Kasumi-1 (cell line): ENCODE measurements at places on chromosomes 1 and 21.

- DNase-seq, result peak; percentile 45
Measured at GRCh38 chr1:29736582-29737188, 500.4 kb downstream of the PTPRU start.

DNA sequence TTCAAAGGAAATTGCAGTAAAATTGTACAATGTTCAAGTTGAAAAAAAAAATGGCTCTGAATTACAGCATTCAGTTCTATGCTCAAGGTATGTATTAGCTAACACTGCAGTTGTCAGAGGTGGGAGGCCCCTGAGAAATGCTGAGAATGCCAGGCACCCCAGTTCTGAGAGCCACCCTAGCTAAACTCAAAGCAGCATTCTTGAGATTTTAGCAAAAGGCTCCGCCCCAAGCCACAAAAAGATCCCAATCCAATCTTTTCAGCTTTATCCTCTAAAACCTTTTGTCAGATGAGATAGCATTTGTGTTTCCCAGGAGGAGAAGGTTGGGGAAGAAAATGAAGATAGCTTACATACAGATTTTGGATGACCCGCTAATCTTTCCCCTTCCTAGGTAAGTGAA lies 68.8 kb downstream of the SMYD2 start:
- DNase-seq, result no peak

GRCh38 chr1:101313356-101313755 lies 76.5 kb downstream of the S1PR1 start:
- DNase-seq, result no peak

- DNase-seq, result peak; percentile 81
Measured at GRCh38 chr1:211613108-211613947, 34.4 kb upstream of the SLC30A1 start.

GRCh38 chr1:85149805-85150204 lies 51.0 kb downstream of the SYDE2 start:
- no peak for DNase-seq

DNA sequence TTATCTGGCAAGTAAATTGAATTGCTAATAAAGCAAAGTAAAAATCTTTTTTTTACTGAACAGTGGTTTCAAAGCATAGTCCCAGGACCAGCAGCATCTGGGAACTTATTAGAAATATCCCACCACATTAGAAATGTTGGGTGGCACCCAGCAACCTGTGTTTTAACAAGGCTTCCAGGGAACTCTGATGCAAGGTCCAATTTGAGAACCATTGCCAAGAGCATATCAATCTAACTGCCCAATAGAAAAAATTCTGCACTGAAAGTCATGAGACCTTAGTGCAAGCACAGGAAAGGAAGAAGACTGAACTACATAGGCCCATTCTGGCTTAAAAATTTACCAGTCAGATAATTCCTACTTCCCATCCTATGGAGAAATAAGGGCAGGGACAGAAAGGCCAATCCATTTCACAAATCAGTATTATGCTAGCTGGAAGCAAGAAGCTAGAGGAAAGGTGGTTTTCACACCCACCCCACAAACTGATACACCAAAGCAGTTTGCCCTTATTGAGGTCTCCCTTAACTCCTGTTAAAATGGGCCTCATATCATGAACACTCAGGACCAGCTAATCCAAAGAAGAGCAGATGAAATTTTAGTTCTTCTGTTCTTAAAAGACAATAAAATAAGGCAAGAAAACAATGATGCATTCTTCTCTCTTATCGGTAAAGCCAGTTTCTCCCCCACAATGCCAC lies 17.5 kb upstream of the C1orf105 start:
- no peak for DNase-seq

GRCh38 chr1:7549277-7550161 lies 221.6 kb upstream of the VAMP3 start:
- DNase-seq, result no peak
